ENCODE measurements at places on chromosomes 13 and 19.

DNA sequence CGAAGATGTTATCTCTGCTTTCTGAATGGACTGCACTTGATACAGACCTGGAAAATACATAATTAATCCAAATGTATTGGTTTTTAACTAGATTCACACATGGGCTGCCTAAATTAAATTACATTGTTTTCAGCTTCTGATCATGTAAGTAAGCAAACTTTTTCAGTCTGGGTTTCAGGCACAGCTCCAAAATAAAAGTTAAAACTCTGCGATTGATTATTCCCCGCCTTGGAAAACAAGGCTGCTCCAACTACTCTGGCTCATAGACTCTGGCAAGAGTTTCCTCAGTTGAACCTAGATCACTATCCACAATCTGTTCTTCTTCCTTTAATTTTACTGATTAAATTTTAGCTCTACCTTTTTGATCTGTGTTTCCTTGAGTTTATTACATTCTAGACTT, 526.0 kb upstream of the SPRY2 start:
- no peak for DNase-seq

DNA sequence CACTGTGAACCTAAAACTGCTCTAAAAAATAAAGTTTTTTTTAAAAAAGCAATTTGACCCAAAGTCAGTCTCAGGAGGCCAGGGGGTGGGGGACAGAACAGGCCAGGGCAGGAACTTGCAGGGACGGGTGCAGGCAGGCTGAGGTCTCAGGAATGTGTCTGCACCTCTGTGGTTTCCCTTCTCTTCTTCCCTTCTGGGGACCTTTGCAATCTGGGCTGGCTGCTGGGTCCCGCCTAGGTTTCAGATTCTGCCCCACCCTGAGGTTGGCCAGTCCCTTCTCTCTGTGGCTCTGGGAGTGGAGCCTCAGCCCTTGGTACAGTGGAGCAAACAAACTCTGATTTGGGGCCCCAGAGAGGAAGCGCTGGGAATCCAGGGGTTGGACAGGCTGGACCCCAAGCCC, 5.3 kb upstream of the F2RL3 start:
- DNase-seq: no peak

- DNase-seq: peak; percentile 84
Observed at GRCh38 chr13:34156841-34157365, 339.0 kb downstream of the RFC3 start.

DNA sequence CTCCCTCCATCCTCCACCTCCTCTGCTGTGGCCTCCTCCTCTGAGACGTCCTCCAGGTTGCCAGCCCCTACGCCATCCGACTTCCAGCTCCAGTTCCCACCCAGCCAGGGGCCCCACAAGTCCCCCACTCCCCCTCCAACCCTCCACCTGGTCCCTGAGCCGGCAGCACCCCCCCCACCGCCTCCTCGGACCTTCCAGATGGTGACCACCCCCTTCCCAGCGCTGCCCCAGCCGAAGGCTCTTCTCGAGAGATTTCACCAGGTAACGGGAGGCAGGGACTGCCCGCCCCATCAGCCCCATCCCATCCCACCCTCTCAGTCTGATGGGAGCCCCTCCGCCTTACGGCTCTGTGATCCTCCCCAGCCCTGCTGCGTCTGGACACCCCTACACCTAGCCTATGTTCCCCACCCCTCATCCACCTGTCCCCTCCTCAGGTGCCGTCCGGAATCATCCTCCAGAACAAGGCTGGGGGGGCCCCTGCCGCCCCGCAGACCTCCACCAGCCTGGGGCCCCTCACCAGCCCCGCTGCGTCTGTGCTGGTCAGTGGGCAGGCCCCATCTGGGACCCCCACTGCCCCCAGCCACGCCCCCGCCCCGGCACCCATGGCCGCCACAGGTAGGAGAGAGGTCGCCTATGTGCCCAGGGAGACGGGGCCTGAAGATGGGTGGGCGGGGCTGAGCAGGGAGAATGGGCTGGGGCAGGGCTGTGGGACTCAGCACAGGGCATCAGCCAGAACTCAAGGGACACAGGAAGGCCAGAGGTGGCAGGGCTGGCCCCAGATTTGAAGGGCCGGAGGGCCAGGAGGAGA, 18.6 kb upstream of the EHD2 start:
- no peak for DNase-seq

GRCh38 chr19:46082728-46083050, 41.8 kb downstream of the IGFL3 start:
- DNase-seq: no peak

DNA sequence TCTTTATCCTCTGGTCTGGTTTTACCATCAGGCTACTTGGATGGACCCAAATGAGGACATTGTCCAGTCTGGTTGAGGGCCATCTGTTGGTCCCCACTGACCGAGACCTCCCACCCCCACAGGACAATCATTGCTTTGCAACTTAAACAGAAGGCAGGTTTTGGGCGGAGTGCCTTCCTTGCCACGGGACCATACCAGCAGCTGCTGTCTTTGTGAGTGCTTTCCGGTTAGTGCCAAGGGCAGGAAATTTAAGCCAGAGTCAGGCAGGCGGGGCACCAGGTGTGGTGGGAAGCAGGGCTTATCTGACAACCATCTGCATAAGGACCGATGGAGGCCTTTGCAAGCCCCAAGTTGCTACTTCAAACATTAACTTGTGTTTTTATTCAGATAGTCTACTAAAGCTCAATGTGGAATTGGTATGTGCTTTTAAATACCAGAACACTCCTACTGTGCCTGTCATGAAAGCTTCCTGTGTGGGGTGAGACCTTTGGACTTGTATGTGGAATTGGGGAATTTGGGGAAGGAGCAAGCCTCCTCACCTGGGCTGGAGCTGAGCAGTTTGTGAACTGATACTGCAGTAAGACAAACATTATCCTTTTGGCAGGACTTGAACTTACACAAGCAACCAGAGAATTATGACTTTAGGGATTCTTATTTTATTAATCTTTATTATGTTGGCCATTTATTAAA, 39.3 kb upstream of the UBE2L5 start:
- no peak for DNase-seq

GRCh38 chr13:46736541-46737310, 60.2 kb downstream of the ESD start:
- no peak for DNase-seq

- peak; percentile 41 for DNase-seq
Observed at GRCh38 chr19:38656171-38656981, 8.9 kb downstream of the ACTN4 start.

DNA sequence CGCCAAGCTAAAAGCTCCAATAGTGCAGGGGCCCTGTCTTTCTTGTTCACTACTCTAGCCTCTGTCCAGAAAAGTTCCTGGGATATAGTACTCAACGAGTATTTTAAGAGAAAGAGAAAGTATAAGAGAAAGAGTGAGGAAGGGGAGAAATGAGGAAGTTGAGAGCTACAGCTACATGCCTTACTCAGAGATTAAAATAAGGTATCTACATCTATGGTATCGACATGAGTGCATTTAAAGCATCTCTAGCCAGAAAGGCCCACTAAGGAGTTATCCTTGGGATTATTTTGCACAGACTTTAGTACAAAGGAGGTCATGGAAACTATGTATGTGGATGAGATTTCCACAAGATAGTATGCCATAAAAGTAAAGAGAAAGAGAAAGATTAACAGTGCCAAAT, 28.5 kb downstream of the MYCBP2 start:
- no peak for DNase-seq

DNA sequence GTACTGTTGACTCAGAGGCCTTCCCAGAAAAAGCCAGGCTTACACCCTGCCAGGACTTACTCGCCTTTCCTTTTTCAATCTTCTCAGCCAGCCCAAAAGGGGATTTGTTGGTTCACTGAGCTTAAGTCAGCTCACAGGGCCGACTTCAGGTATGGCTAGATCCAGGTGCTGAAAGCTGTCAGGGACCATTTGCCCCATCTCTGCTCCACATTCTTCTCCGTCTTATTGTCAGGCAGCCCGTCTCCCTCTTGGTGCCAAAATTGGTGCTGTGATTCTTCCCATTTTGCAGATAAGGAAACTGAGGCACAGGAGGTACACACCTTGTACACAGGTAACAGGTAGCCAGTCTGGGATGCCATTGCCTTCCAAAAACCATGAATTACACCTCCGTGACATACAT, 2.4 kb downstream of the C19orf38 start:
- DNase-seq: no peak

DNA sequence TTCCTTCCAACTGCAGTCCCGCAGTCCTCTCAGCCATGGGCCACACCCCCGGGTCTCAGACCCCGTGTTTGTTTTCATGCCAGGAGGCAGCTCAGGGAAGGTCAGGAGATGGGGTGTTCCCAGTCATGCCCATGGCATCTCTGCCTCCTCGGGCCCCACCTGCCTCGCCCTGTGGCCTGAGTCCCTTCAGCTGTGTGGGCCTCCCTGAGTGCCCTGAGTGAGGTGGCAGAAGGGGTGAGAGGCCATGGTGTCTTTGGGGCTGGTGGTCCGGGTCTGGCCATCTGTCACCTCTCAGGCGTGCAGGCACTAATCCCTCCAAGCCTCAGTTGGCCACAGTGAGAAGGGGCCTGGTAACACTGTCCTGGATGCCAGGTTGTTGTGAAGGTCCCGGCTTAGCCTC, 10.9 kb upstream of the KDM4B start:
- DNase-seq: no peak

DNA sequence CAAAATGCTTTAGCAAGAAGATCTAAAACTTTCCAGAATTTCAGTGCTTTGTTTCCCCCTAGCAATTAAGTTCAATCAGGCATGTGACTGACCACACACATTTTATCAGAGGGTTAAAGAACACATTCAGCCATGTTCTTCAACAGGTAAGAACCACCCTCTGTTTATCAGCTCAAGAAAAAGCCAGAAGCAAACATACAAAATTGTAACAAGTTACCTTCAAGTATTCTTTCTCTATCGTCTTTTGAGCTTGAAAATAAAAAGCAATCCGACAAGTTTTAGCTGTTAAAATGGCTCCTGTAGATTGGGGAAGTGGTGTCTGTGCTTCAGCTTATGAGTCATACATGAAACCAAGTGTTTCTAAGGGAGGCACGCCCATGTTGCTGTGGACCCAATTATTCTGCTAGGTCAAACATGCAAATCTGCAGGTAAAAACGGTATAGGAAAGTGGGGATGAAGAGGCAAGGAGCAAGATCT, at the start of gene ELF1:
Gene ELF1 (minus strand): TSS at position 306 of the 477 bp plus-strand sequence. CDS start 37,262 bp downstream, outside the sequence.
- peak; percentile 51 for DNase-seq

DNA sequence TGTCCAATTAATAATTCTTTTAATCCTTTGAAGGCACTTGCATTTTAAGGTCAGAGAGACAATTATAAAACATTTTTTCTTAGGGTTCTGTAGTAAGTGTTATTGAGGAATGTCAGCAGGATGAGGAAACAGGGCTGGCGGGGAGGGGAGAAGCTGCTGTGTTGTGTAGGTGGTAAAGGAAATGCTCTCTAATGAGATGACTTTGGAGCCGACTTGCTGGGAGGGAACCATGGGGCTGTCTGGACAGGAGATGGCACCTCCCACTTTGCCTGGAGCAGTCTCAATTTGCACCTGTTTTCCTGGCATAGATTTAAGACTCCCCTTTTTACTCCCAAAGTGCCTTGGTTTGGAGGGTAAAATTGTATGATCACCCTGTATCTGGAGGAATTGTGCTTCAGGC, 230.4 kb downstream of the ATP8A2 start:
- DNase-seq: no peak

GRCh38 chr13:97112446-97113152, 109.5 kb upstream of the MBNL2 start:
- no peak for DNase-seq

Data from T-helper 2 cell treated with Interferon-gamma antibody and Interleukin-4, amounts not matched to agents 5 μg/mL and 100 μg/mL, for 36 hours (primary cell).